ENCODE measurements at places on chromosomes 12 and 14. TPM values are rescaled to one million over a fixed set of nuclear protein-coding genes. Genes with fewer than 3 reads are reported as not detected.

DNA sequence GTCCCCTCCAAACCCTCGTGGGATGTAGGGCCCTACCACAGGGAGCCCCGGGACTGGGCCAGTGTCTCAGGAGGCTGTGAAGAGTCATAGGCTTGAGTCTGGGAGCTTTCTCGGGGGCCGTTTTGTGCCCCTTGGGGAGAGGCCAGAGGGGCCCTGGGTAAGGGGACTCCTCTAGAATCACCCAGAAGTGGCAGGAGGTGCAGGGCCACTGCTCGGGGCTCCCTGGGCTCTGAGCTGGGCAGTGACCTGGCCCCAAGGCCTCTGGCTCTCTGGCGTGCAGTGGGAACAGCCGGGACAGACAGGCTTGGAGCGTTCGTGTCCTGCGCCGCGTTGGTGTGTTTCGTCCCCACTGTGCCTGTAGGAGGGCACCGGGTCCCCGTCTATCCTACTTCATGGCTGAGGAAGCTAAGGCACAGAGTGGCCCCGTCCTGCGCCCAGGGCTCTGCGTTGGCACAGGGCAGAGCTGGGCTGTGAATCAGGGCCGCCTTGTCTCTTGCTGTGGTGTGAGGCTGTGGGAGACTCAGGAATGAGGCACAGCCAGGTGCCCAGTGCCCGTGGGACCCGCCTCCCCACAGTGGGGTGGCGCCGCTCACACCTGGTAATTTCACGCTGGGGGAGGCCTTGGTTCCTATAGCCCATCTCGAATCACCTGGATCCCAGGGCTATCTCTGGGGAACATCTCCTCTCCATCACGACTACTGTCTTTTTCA is 23.8 kb upstream of the KIF26A start:
- no peak overlapping the region for H3K4me3 ChIP-seq
- H3K36me3 ChIP-seq, result no peaks in the 10 kb centered on the region
- peaks cover 8% of the 10 kb centered on the region for H3K27me3 ChIP-seq
- no peak overlapping the region for H3K27ac ChIP-seq
- DNase-seq, result peak; percentile 26

DNA sequence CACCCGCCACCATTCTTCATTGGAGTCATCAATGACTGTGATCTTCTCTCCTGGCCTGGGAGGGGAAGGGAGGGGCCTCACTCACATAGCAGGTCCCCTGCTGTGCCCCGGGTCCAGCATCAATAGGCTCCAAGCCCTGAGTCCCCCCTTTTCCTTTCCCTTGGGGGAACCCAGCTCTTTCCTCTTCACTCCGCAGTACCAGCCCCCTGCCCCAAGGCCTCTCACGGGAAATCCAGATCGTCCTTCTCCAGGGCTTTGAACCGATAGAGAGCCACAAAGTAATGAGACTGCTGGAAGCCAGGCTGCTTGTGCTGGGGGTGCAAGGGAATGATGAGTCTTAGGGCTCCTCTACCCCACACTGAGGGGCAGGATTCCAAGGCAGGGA is 6.7 kb downstream of the STAC3 start:
- no peak for DNase-seq
- no peak overlapping the region for H3K4me3 ChIP-seq
- H3K27ac ChIP-seq, result no peak overlapping the region
- peaks cover 46% of the 10 kb centered on the region for H3K4me1 ChIP-seq
- H3K36me3 ChIP-seq, result no peaks in the 10 kb centered on the region

DNA sequence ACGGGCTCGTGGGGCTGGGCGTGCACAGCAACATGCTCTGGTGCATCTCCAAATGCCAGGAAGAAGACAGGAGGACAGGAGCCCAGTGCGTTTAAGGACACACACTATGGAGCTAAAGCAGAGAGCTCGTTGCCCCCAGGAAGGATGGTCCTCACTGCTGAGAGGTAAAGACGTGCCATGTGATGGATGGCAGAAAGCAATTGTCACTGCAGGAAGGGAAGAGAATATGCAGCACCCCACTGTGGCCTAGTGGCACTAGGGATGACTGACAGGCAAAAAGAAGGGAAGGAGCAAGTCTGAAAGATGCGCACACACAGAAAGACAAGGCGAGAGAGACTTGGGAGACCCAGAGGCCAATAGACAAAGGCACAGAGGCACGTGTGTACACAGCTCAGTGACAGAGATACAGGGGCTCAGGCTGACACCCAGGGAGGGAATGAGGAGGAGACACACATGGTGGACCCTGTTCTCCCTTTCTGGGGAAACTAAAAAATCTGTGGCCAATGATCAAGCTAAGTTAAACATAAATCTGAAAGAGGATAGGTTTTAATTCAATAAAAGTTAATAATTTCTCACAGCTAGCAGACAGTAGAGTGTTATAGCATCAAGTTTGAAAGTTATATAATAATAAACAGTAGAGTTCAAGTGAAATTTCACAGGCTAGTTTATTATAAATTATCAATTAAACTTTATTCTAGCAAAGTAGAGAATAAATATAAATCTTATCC is 78.8 kb downstream of the CRACR2A start:
- H3K27ac ChIP-seq, result no peak overlapping the region
- H3K27me3 ChIP-seq, result no peaks in the 10 kb centered on the region
- peaks cover 42% of the 10 kb centered on the region for H3K36me3 ChIP-seq
- H3K4me3 ChIP-seq, result no peak overlapping the region
- H3K4me1 ChIP-seq, result no peaks in the 10 kb centered on the region

DNA sequence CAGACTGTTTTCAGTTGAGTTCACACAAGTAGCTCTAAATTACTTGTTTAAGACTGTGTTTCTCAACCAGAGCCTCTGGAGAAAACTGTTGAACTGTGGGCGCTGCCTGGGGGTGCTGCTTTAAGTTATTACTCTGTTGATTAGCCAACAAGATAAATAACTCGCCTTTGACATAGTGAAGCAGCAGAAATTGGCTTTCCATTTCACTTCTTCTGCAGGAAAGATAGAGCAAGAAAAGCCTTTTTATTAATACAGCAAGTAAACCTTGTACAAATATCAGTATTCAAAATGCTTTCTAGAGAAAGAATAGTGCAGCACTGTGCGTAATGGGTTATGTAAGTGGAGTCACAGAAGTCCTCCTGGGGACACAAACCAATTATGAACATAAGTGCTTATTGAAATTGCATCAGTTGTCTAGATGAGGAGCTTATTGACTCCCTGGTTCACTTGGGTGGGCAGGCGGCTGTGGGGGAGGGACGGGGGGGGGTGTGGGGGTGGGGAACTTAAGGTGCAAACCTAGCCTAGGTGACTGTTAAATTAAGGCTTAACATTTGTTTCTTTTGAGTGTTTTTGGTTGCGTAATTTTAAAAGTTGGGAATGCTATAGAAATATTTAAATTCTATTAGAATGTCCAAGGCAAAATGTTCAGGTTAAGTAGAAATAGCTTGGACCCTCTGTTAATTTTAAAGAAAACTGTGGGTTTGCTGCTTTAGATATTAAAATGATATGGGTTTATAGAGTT is 6.3 kb downstream of the FRS2 start:
- peaks cover 20% of the 10 kb centered on the region for H3K4me1 ChIP-seq
- H3K4me3 ChIP-seq, result no peak overlapping the region
- H3K27ac ChIP-seq, result no peak overlapping the region
- H3K36me3 ChIP-seq, result no peaks in the 10 kb centered on the region
- no peaks in the 10 kb centered on the region for H3K27me3 ChIP-seq
- no peak for DNase-seq

DNA sequence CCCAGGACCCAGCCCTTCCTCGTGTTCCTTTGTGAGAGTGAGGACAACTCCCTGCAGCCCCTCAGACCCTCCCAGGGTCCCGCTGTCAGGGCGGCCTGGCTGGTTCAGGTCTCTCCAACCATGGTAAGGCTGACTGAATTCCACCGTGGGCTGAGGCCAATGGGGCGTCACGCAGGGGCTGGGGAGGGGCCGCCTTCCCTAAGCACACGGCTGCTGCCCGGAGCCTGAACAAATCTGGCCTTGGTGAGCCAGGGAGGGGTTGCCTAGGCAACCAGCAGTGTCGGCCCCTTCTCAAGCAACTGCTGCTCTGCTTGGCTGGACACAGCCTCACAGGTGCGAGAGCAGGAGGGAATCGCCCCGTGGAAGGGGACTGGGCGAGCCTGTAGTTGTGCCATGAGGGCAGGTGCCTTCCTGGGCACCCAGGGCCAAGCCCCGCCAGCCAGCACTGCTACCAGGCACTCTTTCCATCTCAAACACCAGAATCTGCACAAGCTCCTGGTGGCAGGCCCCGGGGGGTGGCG is 37.0 kb upstream of the GALNT9 start:
- no peak for DNase-seq
- no peak overlapping the region for H3K27ac ChIP-seq
- H3K4me3 ChIP-seq, result no peak overlapping the region
- H3K4me1 ChIP-seq, result no peaks in the 10 kb centered on the region

GRCh38 chr12:71981149-71981548 is 42.5 kb downstream of the TPH2 start:
- H3K36me3 ChIP-seq, result no peaks in the 10 kb centered on the region
- no peak overlapping the region for H3K4me3 ChIP-seq
- no peak for DNase-seq
- no peaks in the 10 kb centered on the region for H3K27me3 ChIP-seq

GRCh38 chr12:96879301-96879700 is 27.8 kb upstream of the NEDD1 start:
- H3K36me3 ChIP-seq, result no peaks in the 10 kb centered on the region
- peaks cover 4% of the 10 kb centered on the region for H3K27me3 ChIP-seq
- H3K27ac ChIP-seq, result no peak overlapping the region
- H3K4me1 ChIP-seq, result no peaks in the 10 kb centered on the region

The GNB3 gene
- total RNA-seq, result 0.48 TPM

GRCh38 chr14:96741151-96741977 is 55.8 kb upstream of the VRK1 start:
- H3K4me3 ChIP-seq, result peak overlapping the region; percentile 36
- H3K27me3 ChIP-seq, result peaks cover 42% of the 10 kb centered on the region
- no peaks in the 10 kb centered on the region for H3K36me3 ChIP-seq
- H3K27ac ChIP-seq, result no peak overlapping the region

DNA sequence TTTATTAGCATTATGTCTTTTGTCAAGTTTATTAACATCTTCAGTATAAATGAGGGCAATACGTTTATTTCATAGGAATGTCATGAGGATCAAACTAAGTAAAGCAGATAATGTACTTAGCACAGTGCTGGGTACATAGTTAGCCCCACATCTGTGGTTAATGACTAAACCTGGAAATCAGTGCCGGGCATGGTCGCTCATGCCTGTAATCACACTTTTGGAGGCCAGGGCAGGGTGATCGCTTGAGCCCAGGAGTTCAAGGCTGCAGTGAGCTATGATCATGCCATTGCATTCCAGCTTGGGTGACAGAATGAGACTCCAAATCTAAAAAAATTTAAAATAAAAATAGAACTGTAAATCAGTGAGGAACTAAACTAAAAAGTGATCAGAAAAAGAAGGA is 44.8 kb upstream of the GUCY2C start:
- H3K4me3 ChIP-seq, result no peak overlapping the region
- no peak for DNase-seq
- H3K27ac ChIP-seq, result no peak overlapping the region
- no peaks in the 10 kb centered on the region for H3K27me3 ChIP-seq
- no peaks in the 10 kb centered on the region for H3K4me1 ChIP-seq

The FAM90A1 gene
- not detected for total RNA-seq

GRCh38 chr14:69493038-69493437 is 8.5 kb downstream of the PLEKHD1 start:
- H3K27me3 ChIP-seq, result no peaks in the 10 kb centered on the region
- no peak overlapping the region for H3K27ac ChIP-seq
- no peak for DNase-seq
- H3K4me1 ChIP-seq, result no peaks in the 10 kb centered on the region

DNA sequence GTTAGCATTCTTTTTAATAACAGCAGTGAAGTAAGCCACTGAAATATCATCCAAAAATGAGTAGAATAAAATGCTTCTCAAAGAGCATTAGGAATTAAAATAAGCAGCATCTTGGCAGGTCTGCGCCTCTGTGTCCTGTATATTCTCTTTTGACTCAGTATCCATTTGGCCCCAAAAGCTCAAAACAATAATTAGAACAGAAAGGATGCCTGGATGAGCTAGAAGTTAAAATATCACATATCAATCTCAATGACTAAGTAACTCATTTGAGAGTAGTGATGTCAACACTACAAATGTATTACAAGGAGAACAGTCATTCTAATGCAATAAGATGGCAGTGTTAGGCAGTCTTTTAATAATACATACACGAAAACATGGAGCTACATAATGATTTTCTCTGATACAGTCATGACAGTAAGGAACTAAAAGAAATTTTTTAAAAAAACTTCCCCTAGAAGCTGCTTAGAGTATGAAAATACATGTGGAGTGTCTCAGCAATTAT is 160.9 kb upstream of the ABCD2 start:
- no peaks in the 10 kb centered on the region for H3K36me3 ChIP-seq
- no peaks in the 10 kb centered on the region for H3K27me3 ChIP-seq
- H3K4me1 ChIP-seq, result no peaks in the 10 kb centered on the region
- H3K4me3 ChIP-seq, result no peak overlapping the region

The MRPS35 gene
- 63.4 TPM for total RNA-seq

GRCh38 chr12:6960593-6961277 is 9.6 kb downstream of the PTPN6 start:
- no peaks in the 10 kb centered on the region for H3K27me3 ChIP-seq
- peak; percentile 53 for DNase-seq
- peaks cover 45% of the 10 kb centered on the region for H3K36me3 ChIP-seq
- H3K4me1 ChIP-seq, result peaks cover 84% of the 10 kb centered on the region

DNA sequence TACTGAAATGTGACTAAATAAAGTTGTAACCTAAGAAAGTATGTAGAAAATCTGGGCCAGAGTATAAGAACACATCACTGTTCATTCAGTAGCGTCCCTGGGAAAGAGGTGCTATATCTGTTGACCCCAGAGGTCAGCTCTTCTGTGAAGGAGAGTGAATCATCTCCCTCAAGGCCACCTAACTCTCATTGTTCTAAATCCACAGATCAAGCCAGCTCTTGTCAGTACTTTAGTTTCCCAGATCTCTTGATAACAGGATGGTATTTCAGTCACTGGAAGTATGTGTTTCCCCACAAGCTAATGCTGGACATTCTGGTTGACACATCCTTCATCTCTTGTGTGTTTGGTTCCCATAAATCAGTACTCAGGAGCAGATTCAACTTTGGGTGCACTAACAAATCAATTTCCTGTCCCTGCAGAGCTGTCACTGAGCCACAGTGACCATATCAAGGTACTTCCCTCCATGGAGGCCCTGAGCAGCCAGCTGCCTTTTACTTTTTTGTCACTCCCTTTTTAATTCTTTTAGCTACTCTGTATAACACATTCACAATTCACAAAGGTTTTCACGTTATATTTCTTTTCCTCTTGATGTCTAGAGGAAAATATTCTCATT is 7.8 kb downstream of the KRT1 start:
- H3K4me3 ChIP-seq, result no peak overlapping the region
- H3K27ac ChIP-seq, result no peak overlapping the region
- H3K36me3 ChIP-seq, result no peaks in the 10 kb centered on the region

The TC2N gene
- 43.1 TPM for total RNA-seq

The PLD4 gene
- total RNA-seq, result 0.04 TPM

The TMEM120B gene
- total RNA-seq, result 12.5 TPM

DNA sequence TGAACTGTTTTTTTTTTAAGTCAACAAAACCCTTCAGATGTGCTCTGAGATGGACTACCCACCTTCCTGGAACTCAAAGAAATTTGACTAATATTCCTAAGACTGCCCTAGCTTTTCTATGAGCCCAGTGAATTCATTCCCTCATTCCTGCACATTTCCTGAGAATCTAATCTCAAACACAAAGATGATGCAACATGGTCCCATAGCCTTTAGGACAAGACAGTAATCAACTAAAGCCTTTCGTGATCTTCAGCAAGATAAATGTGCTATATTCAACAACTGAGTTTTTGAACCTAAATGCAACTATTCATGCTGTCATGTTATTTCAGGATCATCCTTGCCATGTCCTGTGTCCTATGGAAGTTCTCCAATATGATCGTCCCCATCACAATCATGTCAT is 5.0 kb downstream of the SETD3 start:
- H3K4me1 ChIP-seq, result peaks cover 15% of the 10 kb centered on the region
- H3K4me3 ChIP-seq, result no peak overlapping the region
- no peaks in the 10 kb centered on the region for H3K36me3 ChIP-seq
- no peaks in the 10 kb centered on the region for H3K27me3 ChIP-seq

The MMP17 gene
- total RNA-seq, result 0.29 TPM

All from CD8-positive, alpha-beta memory T cell (primary cell).